ENCODE measurements at places on chromosomes 1 and 21.

DNA sequence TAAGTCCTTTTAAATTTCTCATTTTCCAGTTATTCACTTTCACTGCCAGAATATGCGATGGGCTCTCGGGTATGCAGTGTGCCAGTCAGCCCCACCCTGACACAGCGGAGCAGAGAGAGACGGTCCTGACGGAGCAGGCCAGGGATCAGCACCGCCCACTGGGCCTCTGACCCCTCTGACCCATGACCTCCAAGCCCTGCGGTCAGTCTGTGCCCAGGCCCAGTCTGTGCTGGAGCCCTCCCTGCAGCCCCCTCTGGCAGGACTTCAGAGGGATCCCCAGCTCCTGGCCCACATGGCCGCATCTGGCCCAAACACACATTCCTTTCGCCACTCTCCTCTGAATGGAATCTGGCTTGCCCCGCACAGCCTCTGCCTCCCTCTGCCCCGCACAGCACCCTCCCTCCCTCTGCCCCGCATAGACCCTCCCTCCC, 43.4 kb upstream of the COL6A2 start:
- no peak for DNase-seq

DNA sequence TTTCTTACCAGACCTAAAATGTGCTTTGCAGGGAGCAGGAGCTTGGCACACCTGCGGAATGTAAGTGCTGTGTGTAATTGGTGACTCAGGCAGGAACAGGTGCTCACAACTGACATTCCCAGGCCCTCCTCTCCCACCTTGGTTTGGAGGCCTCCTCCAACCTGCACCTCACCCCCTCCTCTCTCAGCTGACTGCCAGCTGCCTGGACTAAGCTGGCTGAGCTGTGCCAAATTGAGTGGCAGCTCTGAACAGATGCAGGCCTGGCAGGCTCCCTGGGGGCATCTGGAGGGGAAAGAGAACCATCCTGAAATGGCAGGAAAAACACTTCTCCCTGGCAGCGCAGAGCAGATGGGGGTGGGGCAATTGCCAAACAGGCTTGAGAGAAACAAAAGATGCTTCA, 91.7 kb upstream of the PGBD5 start:
- DNase-seq, result no peak

GRCh38 chr1:22470227-22470626, 18.6 kb downstream of the ZBTB40 start:
- no peak for DNase-seq

GRCh38 chr21:40120940-40121575, 253.8 kb downstream of the PCP4 start:
- DNase-seq, result peak; percentile 14

- no peak for DNase-seq
Measured at GRCh38 chr1:167905671-167906070, 8.3 kb downstream of the ADCY10 start.
